ENCODE measurements at places on chromosomes 1 and 21.

DNA sequence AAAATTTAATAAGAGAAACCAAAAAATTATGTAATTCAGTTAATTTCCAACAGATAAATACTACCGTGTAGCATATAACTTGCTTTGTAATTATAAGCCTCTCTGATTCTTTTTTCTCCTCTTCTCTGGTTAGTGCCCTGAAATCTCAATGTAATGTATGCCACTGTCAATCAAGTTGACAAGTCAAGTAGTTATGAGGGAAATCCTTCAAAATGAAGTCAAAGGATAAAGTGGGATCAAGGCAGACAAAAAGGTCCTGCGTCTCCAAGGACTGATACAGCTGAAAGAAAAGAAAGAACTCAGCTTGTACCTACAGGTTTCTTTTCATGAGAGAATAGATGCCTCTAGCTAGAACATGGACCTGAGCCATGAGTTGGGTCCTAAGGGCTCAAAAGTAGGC lies 19.8 kb downstream of the VPS45 start:
- DNase-seq: no peak

DNA sequence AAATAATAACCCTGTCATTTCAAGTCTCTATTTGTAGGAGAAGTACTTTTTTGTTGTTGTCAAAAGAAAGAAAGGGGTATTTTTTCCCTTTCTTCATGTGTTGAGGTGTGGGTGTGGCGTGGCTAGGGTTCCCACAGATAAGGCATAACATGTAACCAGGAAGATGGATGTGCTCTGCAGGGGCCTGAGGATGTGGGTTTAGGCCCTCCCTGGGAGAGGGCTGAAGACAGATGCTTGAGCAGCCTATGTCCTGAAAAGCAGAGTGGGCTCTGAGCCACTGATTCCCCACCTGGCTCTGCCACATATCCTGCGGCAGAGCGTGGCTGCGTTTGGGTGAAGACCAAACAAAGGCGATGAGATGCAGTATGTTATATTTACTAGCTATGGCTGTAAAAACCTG lies 13.9 kb upstream of the ADAR start:
- DNase-seq: no peak

DNA sequence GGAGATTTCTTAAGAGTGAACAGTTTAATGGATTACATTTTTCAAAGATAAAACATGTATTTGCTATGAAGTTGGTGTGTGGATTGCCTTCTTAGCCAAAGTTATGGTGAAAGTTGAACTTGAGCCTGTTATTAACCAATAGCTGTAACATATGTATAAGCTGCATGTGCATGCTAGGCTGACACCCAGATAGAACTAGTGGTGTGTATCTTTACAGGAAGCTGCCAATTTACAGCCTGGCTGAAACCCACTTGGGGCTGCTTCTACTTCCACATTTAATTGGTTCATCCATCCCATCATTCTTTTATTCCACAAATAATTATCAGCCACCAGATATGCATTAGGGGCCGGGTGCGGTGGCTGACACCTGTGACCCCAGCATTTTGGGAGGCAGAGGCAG lies 3.3 kb downstream of the PLA2G5 start:
- no peak for DNase-seq

- DNase-seq: no peak
Measured at GRCh38 chr1:94100785-94101612, 19.9 kb downstream of the ABCA4 start.

GRCh38 chr1:39272027-39272797 lies 67.7 kb downstream of the MACF1 start:
- no peak for DNase-seq

- DNase-seq: no peak
Measured at GRCh38 chr1:203589171-203589570, 37.5 kb upstream of the ATP2B4 start.

GRCh38 chr1:226565476-226565875 lies 16.9 kb downstream of the STUM start:
- no peak for DNase-seq

DNA sequence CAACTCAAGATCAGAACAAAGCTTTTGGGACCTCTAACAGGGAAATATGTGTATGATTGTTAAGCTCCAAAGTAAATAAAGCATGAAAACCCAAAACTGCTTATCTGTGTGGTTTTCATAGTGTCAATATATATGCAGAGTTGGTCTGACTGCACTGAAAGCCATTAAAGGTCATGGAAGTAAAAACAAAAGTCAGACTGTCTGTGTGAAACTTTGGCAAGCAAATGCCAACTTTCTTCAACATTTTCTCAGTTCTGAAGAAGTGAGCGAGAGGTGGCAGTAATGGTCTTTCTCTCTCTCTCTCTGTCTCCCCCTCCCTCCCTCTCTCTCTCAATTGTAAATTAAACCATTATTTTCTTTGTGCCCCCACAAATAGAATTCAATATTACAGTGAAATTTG lies 100.1 kb upstream of the S1PR1 start:
- DNase-seq: peak; percentile 80

GRCh38 chr1:61477301-61477700 lies 247.6 kb downstream of the TM2D1 start:
- no peak for DNase-seq

GRCh38 chr1:32112806-32113375 lies 5.0 kb downstream of the KPNA6 start:
- peak; percentile 75 for DNase-seq

DNA sequence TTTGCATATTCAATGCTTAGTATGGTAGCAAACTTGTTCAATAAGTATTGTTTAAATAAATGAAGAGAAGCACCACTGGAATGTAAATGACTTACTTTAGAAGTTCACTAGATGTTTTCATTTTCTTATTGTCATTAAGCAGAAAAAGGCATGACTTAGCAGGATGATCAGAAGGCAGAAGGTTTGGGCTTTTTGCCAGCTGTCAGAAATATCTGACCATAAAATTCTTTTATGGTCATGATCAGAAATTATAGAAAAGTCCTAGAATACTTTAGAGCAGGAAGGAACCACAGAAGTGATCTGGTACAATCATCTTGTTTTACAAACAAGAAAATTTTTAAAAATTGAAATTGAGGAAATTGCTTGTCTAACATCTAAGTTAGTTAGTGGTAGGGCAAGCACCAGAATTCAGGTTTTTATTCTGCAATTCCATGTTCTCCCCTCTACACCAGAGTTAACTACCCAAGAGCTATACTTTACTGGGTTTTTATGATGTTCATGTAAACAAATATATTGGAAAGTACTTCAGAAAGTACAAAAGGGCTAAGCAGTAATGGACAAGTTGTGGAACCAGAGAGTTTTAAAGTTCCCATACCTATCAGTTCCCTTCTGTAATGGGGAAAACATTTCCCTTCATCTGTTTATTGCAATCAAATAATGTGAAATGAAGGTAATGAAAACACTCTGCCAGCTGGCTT lies 10.1 kb downstream of the FMO5 start:
- no peak for DNase-seq

DNA sequence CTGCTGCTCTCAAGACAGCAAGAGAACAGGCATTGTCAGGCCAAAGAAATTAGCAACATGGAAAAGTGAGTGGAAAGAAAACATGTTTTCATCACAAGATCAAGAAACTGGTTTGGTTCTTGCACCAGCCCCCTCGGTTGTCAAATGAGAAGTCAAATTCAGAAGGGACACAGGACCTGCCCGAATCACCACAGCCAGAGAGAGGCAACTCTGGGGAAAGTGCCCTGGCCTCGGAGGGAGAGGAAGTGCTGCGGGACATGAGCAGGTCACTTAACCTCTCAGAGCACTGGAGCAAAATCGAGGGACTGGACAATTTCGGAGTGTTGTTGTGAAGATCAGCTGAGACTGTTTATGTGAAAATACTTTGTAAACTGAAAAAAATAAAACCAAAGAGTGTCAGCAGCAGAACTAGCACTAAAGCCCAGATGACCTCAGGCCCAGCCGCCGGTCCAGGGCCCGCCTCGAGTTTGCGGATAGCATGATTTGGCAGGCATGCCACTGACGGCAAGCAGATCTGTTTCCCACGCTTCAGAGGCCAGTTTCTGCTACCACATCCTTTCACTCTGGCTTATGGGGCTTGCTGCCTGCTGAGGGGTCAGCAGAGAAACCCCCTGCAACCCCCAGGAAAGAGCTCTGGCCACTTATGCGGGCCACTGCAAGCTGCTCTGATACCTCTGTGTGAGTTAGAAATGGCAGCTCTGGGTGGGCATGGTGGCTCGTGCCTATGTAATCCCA lies 32.1 kb downstream of the CD247 start:
- DNase-seq: no peak

DNA sequence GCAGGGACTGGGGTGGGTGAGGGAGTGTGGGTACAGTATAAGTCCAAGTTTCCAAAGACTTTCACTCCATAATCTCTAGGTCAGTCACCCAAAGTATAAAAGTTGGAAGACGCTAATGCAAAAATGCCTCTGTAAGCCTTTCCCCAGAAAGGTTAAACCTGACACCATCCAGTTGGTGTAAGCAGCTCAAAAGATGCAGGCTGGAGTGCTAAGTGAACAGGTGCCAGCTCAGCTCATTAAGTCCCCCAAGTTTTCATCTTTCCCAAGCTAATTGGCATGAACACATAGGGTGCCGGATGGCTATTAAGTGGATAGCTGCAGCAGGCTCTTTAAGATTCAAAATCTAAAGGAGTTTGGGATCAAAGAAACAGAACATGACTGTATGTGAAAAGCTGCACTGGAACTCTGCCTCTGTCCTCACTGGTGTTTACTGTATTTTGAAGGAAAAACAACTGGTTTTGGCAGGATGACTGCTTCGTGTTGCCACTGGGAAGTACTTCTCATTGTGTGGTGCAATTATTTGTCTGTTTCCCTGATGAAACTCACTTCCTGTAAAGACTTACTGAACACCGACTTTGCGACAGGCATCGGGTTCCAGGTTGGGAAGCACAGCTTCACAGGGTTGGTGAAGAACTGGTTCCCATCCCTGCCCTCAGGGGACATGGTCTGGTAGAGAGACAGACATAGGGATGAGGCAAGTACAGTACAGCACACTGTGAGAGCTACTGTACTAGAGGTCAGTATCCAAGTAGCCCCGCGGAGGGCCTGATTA lies 152.7 kb downstream of the DAB1 start:
- no peak for DNase-seq

DNA sequence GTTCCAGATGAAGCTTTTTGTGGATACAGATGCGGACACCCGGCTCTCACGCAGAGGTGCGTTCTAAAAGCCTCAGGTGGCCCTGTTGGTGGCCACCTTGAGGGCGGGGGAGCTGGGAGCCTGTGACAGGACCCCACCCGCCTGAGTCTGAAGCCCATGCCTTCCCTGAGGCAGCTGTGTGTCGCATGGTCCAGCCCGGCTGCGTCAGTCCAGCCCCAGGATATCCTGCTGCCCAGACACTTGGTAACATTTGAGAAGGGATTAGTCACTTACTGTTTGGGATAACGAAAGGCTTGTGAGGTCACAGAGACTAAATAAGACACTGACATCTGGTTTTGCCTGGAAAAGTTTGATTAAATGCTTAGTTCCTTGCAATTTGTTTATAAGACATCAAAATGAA lies 68.9 kb downstream of the UCK2 start:
- no peak for DNase-seq

GRCh38 chr1:54671985-54672608 lies 30.5 kb downstream of the MROH7 start:
- peak; percentile 62 for DNase-seq

DNA sequence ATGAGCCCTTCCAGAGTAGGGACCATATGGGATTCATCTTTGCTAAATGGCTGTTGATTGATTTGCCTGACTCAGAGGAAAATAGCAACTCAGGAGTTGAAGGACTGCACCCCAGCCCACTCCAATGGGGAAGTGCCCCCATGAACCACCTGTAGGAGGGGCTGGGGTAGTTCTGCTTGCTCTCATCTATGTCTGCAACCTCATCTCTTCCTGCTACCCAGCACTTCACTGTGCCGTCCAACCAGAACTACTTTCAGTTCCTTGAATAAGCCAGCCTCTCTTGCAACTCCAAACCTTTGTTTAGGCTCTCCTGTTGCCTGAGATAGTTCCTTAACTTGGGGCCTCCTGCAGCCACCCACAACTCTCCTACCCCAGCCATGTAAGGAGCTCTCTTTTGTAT lies 26.6 kb downstream of the BEND5 start:
- no peak for DNase-seq

Data from CD4-positive, alpha-beta T cell treated with Interleukin-4 for 4 hours (primary cell).